ENCODE measurements at places on chromosomes 6 and 20.
A peak's percentile ranks its signal among the peaks of the same experiment; 100 is the strongest.

DNA sequence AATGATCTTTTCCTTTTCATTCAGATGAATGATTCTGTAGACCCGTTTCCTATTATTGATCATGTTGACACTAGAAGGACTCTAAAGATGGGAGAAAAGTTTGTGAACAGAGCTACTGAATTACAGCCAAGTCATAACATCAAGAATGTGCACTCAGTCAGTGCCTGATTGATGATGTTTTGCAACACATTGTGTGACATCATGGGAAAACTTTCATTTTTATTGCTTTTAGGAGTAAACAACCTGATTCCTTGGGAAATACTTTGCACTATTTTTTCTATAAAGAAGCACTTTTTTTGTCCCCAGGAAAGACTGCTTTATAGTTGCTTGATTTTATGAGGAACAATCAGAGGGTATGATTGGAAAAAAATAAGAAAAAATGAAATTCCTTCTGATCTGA lies 383.8 kb upstream of the JAG1 start:
- DNase-seq: no peak

DNA sequence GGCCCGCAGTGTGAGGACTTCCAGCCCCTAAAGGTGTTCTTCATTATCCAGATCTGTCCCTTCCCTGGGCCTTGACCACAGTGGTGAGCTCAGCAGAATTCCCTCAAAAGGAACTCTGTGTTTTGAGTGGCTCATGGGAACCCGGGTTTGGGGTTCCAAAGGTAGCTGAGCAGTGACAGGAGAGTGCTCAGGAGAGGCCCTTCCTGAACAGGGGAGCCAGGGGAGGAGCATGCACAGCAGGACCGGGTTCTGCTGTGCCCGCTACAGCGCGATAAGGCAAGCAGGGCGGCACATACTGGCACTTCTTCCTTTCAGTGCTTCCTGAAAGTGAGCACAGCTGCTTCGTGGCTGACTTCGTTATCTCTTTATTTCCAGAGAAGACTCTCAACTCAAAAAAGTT lies 88.3 kb downstream of the SSR1 start:
- DNase-seq: no peak

DNA sequence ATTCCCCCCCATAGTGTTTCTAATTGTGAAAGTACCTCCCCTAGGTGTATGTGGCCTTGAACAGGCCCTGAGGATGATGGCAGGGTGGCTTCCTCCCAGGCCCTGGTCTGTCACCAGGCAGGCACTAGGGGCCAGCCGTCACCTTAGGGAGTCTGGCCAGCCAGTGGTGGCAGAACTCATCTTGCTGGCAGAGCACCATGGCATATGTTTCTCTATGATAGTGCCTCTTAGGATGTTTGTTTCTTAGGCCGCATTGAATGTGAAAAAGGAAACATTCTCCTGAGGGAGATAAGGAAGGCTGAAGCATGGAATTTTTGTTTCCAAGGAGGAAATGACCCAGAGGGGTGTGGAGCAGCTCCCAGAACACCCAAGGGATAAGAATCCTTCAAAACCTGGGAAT lies 45.2 kb upstream of the KLHL31 start:
- no peak for DNase-seq

GRCh38 chr20:58511364-58511763 lies 3.8 kb downstream of the APCDD1L start:
- peak; percentile 37 for DNase-seq

- no peak for DNase-seq
These were observed 62.5 kb downstream of the METTL24 start for GRCh38 chr6:110295451-110296165.

DNA sequence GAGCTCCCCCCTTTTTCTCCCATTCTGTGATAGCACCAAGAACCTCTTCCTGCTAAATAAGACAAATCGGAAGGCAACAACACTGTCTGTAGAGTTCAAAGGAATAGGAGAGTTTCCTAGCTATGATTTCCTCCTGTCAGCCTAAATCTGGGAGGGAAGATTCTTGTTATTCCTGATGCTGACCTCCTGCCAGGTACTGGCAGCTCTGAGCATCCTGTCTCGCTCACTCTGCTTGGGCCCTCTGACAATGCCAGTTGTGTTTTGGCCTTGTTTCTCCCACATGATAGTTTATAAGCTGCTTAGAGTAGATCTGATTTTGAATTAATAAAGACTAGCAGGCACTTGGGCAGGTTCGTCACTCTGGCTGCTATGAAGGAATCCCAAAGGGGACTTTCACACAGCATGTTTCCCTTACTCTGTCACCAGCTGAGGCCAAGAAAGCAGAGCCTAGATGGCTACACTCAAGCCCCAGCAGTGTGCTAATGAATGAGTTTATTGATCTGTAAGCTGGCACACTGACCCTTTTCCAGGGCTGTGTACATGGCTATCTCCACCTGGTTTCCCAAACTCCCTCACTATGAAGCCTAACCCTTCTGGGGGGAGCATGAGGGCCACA lies 52.3 kb downstream of the UQCC1 start:
- no peak for DNase-seq

DNA sequence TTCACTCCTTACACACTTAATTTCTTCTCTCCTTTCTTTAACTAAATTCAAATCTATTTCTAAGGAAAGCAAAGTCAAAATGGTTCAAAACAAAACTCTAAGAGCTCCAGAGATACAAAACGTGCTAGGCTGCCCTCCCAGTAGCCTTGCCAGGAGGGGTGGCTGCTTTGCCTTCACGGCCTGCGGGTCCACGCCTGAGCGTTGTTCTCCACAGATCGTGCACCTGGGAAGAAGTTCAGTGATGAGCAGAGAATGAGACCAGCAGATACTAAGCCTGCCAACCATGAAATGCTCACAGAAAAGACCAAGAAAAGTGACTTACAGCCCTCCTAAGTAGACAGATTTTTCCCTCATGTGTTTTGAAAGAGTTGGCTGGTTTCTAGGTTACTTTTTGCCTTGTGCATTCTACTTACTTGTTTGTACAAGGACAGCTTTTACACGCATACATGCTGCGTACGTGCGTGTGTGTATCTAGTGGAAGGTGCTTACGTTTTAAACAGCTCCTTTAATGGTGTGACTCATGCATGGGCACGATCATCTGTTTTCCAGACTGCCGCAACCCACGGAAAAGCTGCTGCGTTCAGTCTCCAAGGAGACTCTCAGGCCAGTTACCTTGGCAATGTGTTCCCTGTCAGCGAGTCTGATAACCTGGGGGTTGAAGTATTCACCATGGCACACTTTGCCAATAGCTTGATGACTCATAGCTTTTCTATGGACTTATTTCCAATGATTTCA lies 32.4 kb upstream of the PBOV1 start:
- DNase-seq: peak; percentile 73

DNA sequence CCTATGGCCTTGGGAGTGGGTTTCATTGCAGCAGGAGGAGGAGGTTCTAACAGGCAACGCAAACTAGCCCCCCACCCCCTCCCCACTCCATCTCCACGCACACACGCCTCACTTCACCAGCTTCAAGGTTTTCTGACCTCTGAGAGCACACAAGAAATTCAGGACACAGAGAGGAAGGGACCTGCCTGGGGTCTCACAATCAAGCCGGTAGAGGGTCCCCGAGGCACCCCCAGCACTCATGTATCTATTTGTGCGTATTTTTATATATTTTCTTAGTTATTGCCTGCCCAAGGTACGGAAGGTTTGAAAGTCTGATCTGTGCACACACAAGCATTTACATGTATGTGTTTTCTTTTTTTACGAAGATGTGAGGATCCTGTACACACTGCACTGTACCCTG lies 16.9 kb downstream of the MDFI start:
- no peak for DNase-seq

- DNase-seq: peak; percentile 56
These were observed 32.5 kb downstream of the PLCG1 start for GRCh38 chr20:41169791-41170351.

DNA sequence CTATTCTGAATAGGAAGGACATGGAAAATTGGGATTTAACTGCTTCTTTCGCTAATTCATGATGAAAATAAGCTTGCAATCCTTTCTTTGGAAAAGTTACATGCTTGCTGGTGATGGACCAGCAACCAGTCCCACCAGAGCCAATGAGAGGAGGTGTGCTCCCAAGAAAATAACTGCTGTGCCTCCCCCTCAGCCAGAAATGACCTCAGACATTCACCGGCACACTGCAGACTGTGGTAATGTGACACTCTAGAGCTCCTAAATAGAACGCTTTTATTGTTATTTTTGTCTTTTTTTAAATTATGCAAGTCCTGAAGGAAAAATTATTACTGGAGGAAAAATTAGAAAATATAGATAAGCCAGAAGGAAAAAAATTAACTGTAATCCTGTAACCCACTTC lies 2.6 kb downstream of the PYGB start:
- DNase-seq: no peak

DNA sequence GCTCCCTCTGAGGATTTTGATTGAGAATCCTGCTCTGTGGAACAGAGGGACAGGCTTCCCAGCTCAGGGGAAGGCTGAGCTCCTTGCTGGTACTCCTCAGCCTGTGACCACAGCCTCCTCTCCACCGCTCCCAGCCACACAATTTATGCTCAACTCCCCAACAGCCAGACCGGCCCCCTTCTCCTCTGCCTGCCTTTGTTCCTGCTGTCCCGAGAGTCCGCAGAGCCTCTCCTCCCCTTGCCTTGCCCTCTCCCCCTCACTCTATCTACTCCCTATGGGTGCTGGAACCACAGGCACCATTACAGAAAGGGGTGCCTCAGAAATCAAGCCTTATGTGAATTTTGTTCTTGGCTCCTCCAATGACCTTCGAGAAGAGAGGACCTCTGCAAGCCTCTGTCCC lies 15.9 kb downstream of the MAP1LC3A start:
- no peak for DNase-seq

- DNase-seq: peak; percentile 43
These were observed 44.0 kb upstream of the DOK5 start for GRCh38 chr20:54431156-54431944.
